Stimulated activated CD4-positive, alpha-beta T cell treated with anti-CD3 and anti-CD28 coated beads, Interleukin-1b, Interleukin-23, amount 100 ng/mL, for 1 hour (primary cell): ENCODE measurements at places on chromosomes 1 and 21.

DNA sequence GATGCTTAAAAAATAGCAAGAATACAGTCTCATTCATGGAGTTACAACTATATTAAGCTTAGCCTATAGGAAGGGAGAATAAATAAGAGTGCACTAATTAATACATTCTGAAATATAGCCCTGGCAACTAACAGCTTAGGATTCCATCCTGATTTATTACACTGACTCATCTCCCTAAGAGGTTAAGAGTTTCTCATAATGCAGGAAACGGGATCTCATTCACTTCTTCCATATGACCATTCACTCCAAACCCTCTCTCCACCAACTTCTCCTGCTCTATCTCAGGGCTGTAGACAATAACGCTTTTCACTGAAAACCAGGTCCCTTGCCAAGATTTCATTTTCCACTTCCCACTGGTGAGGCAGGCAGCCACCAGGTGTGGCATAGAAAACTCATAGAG lies 168.5 kb upstream of the PLD5 start:
- DNase-seq = no peak

GRCh38 chr1:31663622-31664452 lies 19.2 kb upstream of the PEF1 start:
- DNase-seq = peak; percentile 43

GRCh38 chr1:154474802-154475201 lies 27.2 kb upstream of the TDRD10 start:
- no peak for DNase-seq

DNA sequence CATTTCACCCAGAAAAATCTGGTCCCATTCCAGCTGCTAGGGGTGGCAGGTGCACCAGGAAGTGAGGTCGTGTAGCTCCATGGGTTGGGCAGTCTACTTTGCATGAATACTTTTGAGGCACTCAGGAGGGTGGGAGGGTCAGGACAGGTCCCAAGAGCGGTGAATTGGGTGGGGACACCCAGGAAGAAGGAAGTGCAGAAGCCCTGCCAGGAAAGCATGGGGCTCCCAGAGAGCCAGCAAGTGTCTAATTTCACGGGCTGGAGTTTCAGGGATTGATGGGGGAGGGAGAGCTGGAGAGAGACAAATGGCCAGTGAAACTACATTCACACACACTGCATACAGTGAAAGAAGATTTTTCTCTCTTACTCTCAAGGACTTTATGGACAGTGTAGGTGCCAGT lies 137.8 kb downstream of the GALNT2 start:
- no peak for DNase-seq

- DNase-seq = no peak
Observed at GRCh38 chr1:167713330-167714081, 8.3 kb upstream of the MPZL1 start.

GRCh38 chr1:64511044-64511443 lies 41.1 kb downstream of the CACHD1 start:
- DNase-seq = no peak

DNA sequence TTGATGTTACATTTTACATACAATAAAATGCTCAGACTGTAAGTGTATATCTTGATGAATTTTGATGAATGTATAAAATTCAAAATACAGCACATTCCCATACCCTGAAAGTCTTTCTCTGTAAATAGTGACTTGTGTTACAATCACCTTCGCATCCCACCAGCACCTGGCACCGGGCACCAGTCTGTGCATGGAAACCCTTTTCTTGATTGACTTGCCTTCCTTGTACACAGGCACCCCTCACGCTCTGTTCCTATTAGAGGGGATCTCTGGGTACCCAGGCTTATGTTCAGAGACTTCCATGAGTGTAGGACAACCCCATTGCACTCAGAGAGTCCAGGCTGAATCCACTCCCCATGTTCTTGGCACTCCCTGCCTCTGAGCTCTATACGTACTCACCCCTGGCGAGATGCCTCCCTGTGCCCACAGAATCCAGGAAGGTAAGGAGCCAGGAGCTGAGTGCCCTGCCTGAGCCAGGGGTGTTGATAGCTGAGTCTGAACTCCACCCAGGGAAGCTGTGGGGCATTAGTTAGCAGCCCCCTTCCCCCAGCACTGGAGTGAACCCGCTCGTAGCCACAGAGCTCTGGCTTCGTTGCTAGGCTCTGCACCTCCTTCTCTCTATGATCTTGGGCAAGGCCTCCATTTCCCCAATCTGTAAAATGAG lies 22.5 kb upstream of the PKP1 start:
- DNase-seq = no peak

- no peak for DNase-seq
Observed at GRCh38 chr1:153248176-153248879, 11.2 kb upstream of the LORICRIN start.

DNA sequence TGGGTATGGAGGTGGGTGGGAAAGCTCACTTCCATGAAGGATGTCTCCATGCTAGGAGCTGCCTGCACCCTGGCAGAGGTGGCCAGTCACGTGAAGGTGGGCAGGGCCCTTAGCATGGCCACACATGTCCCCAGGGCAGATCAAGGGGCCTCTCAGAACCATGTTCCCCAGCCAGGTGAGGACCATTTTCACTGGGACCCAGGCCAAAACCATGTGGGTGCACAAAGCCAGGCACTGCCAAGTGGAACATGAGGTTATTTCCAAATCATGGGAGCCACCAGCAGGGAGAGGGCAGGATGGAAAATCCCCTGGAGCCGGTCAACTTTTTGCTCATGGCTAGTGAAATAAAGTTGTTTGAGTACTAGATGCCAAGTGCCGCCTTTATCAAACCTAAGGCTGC lies 9.7 kb downstream of the ZNF692 start:
- DNase-seq = no peak

DNA sequence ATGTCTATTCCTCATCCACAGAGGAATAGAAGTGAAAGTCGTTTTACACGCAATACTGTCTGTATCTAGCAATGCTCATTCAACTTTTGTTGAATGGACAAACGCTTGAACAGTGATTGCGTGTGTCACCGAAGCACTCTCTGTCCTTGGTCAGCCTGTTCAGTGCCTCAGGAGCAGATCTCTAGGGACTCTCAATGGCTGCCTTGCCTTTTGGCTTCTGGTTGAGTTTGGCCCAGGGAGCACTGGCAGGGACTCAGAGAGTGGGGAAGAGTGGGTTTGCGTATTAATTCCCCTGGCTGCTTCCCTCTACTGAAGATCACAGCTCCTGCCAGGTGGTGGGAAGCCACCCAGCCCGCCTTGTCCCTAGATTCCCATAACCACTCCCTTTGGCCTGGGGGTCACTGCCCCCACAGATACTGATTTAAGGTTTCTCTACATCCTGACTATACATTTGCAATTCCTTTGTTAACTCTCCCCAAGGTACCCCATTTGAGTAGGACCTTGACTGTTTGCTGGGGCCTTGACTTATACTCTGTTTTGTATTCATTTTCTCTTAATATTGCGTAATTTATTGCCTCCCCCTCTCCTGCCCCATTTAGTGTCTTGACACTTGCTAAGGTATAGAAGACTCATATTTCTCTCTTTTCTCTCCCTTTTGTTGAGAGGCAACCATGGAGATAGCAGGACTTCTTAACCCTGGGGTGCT lies 61.7 kb upstream of the USP24 start:
- no peak for DNase-seq

DNA sequence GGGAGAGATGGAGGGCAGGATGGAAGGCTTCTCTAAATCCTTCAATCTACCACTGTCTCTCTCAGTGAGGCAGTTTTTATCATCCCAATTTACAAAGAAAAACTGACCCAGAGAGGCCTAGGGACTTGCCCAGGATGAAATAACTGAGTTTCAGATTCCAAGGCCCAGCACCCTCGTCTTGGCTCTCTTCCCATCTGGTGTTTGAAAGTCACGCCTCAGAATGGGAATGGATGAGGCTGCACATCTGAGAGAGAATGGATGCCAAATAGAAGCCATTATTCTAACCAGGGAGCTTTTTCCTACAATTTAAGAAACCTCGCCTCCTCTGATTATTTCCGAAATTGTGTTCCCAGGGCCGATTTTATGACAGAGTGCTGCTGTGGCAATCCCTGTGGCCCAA lies 10.6 kb upstream of the KCNN3 start:
- no peak for DNase-seq

GRCh38 chr1:167344112-167344511 lies 123.4 kb downstream of the POU2F1 start:
- no peak for DNase-seq
